ENCODE measurements at places on chromosomes 6 and 20.

DNA sequence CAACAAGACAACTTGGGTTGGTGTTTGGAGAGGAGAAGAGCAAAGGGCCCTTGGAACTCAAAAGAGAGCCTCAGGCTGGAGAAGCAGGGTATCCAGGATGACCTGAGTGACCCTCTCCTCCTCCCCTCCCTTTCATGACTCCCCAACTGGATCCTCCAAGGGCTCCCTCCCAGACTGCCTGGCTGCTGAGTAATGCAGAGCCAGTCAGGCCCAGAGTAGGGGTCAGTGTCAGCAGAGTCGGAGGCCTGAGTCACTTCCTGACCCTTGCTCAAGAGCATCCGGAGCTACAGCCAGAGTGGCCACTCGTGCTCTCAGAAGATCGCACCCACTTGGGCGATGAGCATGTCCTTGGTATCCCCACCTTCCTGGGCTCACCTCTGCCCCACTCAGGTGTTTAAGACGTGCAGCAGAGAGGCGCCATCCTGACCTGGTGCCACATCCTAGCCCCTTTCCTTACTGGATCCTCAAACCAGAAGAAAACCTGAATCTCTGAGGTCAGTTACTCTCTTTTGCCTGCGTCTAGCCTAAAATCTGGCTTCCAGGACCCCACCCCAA, 2.8 kb upstream of the MAPK13 start:
- DNase-seq: peak; percentile 82

DNA sequence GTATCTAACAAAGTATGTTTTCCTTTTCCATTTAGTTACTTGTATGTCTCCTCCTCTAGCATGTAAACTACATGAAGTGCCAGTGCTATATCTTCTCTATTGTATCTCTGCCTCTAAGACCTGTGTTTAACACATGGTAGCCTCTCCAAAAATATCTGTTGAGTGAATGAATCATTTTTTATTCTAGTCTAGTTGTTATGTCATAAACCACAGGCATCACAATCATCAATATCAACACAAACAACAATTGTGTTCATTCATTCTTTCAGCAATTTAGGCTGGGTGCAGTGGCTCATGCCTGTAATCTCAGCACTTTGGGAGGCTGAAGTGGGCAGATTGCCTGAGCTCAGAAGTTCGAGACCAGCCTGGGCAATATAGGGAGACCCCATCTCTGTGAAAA, 111.6 kb upstream of the EYA4 start:
- no peak for DNase-seq

DNA sequence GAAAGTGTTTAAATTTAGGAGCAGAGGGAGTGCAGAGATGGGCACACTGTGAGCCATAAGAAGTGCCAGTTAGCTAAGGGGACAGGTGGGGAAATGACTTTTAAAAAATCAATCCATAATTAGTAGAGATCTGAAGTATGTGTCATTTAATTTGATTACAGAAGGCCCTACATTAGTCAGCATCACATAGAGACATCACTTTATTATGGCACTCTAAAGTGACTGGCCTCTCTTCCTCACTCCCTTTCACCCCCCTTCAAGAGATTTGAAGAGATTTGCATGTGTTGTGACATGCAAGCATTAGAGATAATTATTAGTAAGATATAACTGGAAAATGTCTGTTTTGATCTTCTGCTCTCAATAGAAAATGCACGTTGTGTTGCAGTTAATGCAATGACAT, 86.7 kb downstream of the SLX4IP start:
- DNase-seq: no peak

DNA sequence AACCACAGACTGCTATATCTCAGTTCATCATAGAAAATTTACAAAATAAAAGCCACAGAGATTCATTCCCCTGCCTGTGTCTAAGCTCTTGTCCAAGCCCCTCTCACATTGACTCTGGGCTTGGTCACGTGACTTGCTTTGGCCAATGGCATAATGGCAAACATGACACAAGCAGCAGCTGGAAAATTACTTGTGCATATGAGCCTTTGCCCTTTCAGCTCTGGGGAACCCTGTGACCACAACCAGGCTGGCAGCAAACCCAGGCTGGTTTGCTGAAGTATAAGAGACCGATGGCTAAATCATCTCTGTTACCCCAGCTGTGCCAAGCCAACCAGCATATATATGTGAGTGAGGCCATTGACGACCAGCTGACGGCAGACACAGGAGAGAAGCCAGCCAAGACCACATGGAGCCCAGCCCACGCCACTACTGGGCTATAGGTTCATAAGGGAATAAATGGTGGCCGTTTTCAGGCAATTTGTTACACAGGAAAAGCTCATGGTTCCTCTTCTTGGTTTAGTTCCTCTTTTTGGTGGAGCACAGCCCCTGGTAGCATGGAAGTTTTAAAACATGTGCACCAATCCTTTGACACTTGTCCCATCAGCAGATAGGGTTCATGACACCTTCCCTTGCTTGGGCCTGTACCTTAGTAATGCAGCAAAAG, 31.8 kb upstream of the RSPO4 start:
- no peak for DNase-seq

GRCh38 chr20:31667315-31668285, 29.9 kb downstream of the COX4I2 start:
- no peak for DNase-seq

GRCh38 chr6:23728707-23729106, 397.3 kb upstream of the NRSN1 start:
- no peak for DNase-seq

- DNase-seq: peak; percentile 23
Observed at GRCh38 chr6:4128072-4128471, 7.3 kb downstream of the ECI2 start.

DNA sequence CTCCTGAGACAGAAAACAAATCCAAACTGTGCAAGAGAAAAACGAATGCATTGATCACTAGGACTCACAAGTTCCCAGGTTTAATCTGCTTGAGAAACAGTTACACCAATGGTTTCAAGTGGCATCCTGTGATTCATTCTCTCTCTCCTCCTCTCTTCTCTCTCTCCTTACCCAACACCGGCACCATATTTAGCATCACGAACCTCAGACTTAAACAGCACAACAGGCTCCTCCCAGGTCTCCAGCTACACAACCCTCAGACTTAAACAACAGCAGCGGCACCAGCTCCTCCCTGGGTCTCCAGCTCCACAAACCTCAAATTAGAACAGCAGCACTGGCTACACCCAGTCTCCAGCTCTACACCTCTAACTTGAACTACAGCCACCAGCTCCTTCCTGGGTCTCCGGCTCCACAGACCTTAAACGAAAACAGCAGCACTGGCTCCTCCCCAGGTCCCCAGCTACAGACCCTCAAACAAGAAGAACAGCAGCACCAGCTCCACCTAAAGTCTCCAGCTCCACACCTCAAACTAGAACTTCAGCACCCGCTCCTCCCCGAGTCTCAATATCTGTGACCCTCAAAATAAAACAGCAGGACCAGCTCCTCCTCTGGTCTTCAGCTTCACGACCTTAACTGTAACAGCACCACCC, 355.9 kb downstream of the PREX1 start:
- DNase-seq: no peak

DNA sequence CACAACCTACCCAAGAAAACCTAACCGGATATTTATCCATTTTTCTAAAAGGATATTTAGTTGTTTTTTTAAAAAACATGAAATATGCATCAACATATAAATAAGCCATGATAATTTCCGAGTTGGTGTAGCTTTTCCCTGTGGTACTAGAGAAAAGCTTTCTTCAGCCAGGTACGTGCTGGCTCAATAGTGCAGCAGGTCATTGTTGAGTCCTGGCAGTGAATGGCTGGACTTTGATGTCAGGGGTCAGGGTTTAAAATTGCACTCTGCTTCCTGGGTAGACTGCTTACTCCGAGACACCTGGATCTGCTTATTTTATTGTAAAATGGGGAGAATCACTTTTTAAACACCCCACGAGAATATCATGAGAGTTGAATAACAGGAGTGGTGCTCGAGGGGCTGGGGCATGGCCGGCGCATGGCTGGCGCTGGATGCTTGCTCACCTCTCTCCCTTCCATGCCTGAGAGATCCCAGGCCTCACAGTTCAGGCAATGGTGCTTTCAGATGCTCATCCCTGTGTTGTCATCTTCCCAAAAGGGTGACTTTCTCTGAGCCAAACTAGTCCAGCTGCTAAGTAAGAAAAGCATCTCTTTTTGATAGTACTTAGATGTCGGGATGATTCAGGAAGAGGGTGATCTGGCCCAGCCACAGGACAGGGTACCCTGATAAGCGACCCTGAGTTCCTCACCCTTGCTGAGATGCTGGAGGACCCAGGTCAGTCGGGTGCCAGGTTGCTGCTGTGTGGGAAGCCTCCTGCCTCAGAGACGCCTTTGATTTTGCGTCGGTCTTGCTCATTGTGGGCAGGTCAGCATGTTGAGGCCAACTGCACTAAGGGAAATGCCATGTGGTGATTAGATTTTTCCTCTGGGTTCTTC, 269.1 kb upstream of the FOXQ1 start:
- DNase-seq: no peak

DNA sequence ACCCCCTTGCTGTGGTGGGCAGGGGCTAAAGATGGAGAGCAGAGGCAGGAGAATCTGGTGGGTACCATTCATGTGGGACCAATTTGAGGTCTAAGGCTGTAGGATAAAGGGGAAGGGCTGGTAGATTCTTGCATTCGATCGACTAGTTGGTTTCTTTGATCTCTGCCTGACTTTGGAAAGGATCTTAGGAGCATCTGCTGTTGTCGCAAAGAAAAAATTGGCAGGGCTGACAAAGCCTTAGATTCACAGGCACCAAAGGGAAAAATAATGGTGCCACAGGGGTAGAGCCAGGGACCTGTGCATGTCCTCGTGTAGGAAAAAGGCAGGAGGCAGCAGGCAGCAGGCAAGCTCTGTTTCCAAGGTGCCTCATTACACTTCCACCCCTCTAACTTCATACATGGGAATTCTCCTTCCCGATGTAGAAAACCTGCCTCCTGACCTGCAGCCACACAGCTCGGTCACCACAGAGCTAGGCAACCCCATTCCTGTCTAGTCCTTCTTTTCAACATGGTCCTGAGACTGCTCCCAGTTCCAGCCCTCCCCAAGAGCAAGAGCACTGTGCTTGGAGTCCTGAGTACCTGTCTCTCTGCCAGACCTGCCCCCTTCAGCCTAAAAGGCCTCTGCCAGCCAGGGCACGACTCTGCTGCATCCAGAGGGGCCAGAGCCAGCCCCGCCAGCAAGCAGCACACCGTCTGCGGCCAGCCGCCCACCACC, 71.9 kb downstream of the FGD2 start:
- DNase-seq: no peak

DNA sequence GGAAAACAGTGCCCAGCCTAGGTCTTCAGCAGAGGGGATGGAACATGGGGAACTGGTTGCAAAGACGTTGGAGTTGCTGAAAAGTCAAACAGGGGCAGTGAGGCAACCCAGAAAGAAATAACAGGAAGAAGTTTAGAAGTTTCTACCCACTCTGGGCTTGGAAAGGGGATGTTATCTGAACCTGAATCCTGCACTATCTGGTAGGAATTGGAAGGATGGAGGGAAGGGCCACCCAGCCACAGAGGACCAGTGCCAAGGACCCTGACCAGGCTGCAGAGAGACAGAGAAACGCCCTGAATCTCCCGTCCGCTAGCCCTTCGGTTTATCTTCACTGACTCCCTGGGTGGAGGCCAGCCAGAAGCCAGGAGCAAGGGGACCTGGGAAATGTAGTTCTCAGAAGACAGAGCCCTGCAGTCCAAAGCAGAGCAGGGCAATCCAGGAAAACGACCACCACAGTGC, 217.3 kb upstream of the RREB1 start:
- DNase-seq: peak; percentile 19

- no peak for DNase-seq
Observed at GRCh38 chr20:58843128-58843556, 7.6 kb downstream of the GNAS-AS1 start.

DNA sequence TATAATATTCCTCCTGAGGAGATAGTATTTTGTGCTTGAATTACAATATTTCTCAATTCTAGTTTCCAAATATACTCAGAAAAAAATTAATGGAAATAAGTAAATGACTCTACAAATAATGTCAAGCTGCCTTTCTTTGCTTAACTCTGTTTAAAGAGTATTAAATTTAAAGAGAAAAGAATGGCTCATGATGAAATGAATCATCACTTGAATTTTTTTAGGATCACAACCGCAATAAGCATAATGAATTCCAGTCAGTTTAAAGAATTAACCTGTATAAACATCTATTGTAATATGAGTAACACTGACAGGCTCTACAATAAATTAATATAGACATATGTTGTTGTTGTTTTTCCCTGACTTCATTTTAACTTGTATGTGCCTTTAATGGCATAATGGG, 266.2 kb upstream of the ADGRB3 start:
- no peak for DNase-seq

DNA sequence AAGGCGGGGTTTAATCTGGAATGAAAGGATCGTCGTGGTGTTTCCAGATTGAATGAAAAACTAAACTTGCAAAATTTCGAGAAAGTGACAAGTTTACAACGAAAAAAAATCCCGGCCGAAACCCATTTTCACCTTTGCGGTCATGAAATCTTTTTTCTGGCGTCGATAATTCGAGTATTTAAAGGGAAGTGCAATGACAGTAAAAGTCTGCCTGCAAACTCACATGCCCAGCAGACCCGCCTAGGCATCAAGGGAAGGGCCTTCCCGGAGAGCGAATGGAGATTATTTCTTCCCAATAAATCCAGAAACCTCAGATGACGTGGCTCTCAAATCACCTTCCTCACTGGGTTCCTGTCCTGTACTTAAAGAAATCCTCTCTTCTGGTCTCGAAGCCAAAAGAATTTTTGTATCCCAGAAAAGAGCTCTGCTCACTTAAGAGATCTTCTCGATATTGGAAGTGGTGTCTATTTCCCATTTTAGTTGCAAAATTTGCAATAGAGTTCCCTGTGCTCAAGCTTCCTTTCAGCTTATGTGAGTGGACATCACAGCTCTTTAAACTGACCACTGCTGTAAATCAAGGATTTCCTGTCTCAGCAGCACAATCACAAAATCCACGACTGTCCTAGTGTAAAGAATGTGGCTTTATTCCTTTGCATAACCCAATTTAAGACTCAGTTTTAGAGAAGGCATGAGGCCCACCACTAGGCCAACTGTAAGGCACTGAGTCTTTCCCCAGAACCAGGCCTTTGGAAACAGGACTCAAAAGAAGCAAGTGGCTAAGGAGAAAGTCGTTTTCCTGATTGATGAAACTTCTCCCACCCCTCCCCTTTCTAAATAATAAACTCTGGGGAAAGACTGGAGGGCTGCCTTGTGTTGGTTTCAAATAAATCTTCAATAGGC, 3.9 kb downstream of the OLIG3 start:
- no peak for DNase-seq

DNA sequence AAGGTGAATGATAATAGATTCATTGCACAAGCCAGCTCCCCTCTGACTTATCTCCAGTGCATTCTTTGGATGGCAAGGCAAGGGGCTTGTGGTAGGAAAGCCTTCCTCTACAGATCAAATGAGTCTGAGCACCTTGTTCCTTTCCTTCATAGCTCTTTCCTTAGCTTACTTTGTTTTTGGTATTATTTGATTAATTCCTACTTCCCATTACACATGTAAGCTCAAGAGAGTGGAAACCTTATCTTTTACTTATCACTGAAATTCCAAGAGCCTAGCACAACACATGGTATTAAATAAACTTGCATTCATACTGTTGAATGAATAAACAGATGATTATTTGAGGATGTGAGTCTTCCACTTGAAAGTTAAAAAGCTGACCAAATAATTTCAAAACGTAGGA, 41.7 kb downstream of the FRK start:
- DNase-seq: peak; percentile 37

- DNase-seq: no peak
Observed at GRCh38 chr20:51880188-51880587, 77.9 kb upstream of the SALL4 start.

- DNase-seq: peak; percentile 65
Observed at GRCh38 chr6:157221049-157221816, 102.1 kb downstream of the TMEM242 start.

GRCh38 chr6:54044059-54044458, 67.2 kb upstream of the MLIP start:
- DNase-seq: no peak

GRCh38 chr6:6674872-6675271, 86.4 kb downstream of the LY86 start:
- no peak for DNase-seq

All from fibroblast of the aortic adventitia (primary cell).